Femur (tissue), 1 donor: ENCODE measurements at places on chromosomes 3 and 15.

DNA sequence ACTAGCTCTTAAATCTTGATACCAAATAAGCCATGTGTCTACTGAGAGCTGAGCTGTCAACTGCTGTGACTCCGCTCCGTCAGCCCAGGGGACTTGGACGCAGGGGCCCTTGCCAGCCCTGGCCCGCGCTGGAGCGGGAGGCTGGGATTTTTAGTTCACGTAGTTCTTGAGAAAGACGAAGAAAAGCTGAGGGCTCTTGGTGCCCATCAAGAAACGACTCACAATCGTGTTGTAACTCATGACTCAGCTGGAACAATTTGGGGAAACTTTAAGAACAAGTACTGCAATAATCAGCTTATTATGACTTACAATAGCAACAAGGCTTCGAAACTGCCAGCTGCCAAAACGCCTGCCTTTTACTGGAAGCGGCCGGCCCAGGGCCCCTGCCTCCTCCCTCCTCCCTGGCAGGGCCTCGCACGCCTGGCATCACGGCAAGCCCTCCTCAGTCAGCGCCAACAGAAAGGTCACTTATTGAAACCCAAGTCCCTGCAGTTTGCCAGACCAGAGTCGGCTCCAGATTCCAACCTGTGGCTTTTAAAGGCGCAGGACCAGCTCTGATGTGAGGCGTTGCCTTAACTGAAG is 60.3 kb downstream of the RGMA start:
- DNase-seq: peak; percentile 90

- peak; percentile 15 for DNase-seq
Measured at GRCh38 chr3:128232376-128233178, 79.3 kb downstream of the EEFSEC start.

DNA sequence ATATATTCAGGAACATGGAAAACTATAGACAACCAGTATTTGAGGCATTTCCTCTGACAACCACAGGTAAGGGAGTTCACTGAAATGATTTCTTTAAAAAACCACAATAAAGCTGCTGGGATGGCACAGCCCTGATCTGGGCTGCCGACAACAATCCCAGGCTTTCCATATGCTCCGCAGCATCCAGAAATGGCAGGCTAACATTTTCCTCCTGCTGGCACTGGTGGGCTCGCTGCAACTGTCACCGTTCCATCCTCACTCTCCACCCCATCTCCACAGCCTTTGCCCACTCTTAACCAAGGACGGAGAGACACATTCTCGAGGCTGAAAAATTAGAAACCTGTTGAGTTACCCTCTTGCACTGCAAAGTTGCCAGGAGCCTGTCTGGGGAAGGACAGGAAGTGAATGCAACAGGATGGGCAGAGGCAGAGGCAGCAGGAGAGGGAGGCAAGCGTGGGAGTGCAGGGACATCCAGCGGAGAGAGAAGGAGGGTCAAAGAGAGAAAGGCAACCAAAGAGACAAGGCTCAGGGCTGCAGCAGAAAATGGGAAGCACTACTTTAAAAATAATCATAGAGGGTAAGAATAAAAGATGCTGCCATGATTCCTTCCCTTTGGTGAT is 79.0 kb upstream of the ARRDC4 start:
- DNase-seq: no peak

GRCh38 chr15:76258460-76258859 is 52.8 kb downstream of the ETFA start:
- no peak for DNase-seq

GRCh38 chr3:46677411-46677726 is 16.1 kb downstream of the ALS2CL start:
- peak; percentile 68 for DNase-seq

DNA sequence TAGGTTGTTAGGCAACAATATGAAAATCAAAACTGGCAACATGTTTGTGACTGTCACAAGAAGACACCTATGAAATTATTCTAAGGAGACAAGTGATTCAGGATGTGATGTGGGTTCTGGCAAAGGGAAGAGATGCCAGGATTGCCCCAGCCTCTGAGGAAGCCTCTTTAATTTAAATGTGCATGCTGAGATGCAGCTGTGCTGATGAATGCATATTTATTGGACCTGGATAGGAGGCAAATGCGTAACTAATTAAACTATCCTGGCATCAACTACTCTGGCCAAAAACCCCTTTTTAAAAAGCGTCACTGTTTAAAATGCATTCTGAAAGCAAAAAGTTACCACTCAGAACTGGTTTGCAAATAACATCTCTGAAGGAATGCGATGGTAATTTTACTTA is 176.5 kb upstream of the DPH6 start:
- DNase-seq: no peak

- DNase-seq: no peak
Measured at GRCh38 chr3:190032923-190033322, 87.8 kb downstream of the P3H2 start.

DNA sequence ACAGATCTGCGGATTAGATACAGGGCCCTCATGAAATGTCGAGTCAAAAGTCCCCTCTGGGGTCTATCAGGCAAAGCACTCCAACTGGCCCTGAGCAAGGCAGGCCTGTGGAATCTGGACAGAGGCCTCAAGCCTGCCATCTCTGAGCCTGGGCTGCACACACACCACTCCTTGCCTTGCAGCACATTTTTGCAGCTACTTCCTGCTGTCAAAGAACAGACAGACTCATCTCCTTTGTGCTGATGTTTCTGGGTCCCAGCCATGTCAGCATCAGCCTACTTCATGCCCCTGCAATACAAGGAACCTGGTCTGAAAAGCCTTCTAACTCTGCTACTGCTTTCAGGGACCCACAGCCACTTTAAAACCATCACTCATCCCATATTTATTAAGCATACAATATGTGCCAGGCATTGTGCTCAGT is 60.6 kb upstream of the IL12A start:
- DNase-seq: no peak

DNA sequence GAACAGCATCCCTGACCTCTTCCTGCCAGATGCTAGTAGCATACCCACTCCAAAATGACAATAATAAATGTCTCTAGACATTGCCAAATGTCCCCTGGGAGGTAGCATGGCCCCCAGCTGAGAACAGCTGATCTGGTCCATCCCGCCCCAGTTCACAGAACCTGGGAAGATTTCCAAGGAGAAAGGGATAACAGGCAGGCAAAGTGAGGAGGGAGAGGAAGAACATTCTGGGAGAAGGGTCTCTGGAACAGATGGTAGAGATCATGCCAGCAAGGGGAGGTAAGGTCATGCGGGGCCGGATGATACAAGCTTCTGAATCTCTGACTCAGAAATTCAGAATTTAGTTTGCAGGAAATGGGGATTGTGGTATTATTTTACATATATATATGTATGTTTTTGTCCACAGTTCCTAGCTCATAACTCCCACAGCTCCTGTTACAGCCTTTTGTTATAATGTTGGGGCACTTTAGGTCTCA is 192.7 kb downstream of the SUCLG2 start:
- DNase-seq: no peak

DNA sequence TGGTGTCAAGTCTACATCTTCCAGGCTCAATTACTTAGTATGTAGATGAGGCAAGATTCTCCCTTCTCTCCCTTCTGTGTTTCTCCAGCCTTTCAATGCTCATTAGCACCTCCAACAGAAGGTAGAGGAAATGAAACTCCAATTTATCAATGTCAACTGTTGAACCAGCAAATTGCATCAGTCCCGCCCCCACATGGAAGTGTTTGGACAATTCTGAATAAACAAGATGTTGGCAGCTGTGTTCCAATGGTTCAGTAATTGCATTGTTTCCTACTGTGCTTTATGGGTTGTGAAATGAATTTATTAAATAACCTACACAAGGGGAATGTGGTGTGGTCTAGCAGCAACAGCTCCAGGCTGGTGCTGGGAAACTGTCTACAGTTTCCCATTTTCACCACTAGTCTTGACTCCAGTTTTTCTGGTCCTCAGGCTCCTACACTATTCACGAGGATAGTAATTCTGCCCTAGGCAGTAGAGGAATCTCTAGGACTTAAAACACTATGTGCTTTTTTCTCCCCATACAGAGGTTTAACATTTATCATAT is 91.9 kb downstream of the MB21D2 start:
- DNase-seq: no peak

DNA sequence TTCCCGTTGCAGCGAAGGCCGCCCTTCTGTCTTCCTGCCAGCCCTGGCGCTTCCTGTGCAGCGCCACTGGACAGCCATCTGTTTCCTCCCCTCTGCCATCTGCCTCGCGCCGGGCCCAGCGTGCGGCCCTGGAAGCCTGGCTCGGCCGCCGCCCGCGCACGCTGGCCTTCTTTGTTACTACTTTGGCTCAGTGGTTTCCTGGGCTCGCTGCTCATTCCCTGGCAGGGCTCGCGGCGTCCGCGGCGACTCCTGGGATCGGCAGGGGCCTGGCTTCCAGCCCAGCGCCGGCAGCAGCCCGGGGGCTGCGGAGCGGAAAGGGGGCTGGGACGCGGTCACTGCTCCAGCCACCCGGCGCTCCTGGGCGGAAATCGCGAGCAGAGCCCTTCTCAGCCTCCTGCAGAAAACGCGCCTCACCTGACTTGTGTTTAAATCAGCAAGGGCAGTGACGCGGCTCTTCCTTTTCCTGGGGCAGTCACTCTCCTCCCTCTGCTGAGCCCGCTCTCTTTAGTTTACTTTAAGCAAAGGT is 10.0 kb downstream of the CMTM7 start:
- DNase-seq: peak; percentile 87

DNA sequence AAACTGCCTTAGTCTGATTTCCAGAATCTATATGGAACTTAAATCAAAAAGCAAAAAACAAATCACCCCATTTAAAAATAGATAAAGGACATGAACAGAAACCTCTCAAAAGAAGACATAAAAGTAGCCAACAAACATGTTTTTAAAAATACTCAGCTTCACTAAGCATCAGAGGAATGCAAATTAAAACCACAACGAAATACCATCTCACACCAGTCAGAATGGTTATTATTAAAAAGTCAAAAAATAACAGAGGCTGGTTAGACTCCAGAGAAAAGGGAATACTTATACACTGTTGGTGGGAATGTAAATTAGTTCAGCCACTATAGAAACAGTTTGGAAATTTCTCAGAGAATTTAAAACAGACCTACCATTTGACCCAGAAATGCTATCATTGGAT is 367.9 kb downstream of the ZIC4 start:
- no peak for DNase-seq

DNA sequence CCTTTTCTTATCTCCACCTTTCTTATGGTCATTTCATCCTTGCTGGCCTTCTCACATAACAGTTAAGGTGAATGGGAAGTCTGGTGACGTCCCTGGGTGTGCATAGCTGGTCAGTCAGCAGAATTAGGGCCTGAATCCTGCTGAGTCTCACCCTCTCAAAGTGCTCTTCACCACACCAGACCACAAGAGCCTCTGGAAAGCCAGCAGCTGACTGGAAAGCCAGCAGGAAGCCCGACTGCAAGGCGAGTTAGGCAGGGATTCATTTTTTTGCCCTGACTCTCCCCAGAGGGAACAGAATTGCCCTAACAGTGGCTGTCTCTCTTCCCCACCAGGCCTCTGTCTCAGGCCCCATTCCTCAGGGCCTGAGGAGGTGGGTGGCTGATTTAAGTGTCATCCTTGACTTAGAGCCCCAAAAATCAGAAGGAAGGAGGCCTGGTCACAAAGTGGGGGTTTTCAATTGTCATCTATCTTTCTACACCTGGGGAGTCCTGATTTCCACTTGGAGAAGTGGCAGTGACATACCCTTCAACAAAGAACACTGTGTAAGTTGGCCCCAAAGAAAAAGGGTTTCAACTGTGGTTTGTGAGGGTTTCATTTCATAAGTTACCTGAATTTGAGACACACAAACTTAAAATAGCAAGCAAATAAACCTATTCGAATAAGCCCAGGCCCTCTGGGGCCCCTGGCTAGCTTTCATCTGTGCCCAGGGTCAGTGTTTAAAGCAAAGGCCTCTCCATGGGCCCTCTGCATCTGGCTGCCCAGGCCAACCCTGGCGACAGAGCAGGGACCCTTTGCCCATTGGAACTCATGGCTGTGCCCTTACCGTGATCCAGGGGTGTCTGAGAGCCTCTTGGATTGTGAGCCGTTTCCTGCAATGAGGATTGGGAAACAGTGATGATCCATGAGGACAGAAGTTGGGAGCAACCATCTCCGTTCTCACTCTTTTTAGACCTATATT is 90.5 kb upstream of the HERC1 start:
- no peak for DNase-seq

DNA sequence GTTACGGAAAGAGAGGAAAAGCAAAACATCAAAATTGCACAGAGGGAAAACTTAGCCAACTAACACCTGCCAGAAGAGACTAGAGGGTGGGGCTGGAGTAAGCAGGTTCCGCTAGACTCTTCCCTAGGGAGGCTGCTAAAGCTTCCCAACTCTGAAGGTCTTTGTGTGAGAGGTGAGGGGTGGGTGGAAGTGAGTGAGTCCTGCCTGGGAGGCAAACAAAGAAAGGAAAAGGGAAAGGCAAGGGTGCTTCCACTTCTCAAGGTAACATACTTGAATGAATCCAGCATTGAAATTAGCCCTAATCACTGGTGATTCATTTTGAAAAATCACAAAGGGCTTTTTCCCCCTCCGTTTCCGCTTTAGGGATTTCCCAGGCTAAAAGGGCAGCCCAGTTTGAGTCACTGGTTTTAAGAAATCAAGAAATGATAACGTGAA is 220.5 kb upstream of the ADAMTS9 start:
- DNase-seq: no peak

DNA sequence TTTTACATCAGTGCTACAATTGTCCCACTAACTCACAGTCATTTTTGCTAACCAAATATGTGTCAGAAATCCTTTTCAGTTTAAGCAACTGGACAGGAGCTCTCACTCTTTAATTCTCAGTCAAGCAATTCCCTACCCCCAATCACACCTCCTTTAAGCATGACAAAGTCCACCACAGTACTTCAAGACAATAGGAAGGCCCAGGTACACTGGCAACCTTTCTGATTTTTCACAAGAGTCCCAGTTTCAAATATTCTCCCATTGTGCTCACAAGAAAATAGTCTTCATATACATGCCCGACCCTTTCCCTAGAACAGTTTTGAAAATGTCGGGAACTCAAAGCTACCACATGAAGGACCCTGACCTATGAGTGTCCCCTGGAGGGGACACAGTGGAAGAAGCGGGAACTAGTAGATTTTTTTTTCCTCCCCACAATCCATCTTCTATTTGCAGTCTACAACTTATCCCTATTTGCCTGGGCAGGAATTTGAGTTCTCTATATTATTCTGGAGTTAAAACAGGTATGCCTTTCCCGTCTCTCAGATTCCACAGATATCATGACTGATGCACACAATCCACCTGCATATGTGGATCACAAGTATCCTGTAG is 413.5 kb downstream of the TIGIT start:
- no peak for DNase-seq

GRCh38 chr3:42133500-42134298 is 42.5 kb downstream of the TRAK1 start:
- no peak for DNase-seq

GRCh38 chr3:127639173-127640041 is 10.4 kb downstream of the PODXL2 start:
- DNase-seq: no peak

- DNase-seq: no peak
Measured at GRCh38 chr3:188486126-188486525, 332.2 kb downstream of the LPP start.

- no peak for DNase-seq
Measured at GRCh38 chr3:50994537-50994936, 319.8 kb downstream of the DOCK3 start.
